ENCODE measurements at places on chromosomes 4 and X. TPM values are rescaled to one million over a fixed set of nuclear protein-coding genes. Genes with fewer than 3 reads are reported as not detected.

- DNase-seq, result no peak
These were observed 31.6 kb downstream of the TMEM31 start for GRCh38 chrX:103742339-103742738.

DNA sequence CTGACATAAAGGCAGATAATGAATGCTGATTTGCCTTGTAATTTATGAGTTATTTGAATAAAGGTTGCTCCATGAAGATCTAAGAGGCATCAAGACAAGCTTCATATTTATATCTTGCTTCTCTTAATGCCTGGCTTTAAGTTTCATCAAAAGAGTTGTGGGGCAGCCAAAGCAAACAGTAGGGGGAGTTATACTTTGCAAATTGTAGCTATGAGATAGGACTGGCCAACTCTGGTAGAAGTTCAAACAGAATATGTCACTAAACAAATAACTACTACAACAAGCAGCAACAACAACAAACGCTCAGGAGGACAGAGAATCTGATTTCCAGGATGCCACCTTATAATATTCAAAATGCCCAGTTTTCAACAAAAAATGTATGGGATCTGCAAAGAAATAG lies 69.1 kb upstream of the PLAC1 start:
- DNase-seq, result no peak

DNA sequence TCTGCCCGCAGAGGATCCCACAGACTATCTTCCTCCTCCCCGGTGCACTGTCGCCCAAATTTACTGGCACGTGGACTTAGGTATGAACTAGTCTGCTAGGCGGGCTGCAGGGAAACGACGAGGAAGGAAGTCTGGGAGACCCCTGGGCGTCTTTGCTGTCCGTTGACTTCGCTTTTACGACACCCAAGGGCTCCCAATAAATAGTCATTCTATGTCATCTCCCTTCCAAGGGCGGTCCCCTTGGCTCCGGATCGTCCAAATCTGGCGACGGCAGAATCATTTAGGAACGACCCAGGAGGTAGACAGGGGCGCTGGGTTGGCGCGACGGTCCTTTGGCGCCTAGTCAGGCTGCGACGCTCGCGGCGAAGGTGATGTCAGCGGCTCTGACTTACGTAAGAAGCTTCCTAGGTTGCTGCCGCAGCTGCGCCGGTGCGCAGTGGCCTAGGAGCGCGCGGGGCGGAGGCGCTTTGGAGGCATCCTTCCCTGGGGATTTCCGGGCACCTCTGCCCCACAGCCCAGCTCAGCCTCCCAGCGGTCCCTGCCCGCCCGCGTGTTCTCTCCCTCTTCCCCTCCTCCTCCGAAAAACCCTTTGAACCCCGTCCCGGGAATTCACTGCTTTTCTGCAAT lies 2.2 kb downstream of the NHS start:
- DNase-seq, result peak; percentile 44

DNA sequence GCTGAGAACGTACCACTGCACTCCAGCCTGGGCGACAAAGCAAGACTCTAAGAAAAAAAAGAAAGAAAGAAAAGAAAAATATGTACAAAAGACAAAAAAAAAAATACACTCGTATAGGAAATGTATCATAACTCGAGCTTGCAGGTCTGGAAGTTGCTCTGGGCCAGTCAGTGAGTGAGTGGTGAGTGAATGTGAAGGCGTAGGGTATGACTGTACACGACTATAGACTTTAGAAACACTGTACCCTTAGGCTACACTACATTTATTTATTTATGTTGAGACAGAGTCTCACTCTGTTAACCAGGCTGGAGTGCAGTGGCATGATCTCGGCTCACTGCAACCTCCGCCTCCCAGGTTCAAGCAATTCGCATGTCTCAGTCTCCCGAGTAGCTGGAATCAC lies 29.4 kb downstream of the EVC2 start:
- no peak for DNase-seq

DNA sequence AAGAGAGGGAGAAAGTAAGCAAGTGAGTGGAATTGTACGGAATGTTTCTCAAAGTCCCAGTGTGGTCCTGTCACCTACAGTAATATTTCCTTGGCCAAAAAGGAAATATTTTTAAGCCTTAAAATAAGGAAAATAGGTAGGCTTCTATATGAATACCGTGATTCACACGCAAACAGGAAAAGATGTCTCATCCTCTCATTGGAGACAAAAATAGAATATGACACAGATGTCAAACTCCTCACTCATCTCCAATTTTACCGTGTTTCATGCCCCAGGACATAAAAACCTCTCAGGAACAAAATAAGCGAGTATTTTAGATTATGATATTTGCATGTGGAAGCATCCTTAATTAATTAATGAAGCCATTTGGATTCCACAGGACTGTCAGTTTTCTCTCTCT lies 1269.5 kb downstream of the RAPGEF2 start:
- DNase-seq, result no peak

- DNase-seq, result no peak
These were observed 9.6 kb downstream of the CTBP1 start for GRCh38 chr4:1239141-1239949.

DNA sequence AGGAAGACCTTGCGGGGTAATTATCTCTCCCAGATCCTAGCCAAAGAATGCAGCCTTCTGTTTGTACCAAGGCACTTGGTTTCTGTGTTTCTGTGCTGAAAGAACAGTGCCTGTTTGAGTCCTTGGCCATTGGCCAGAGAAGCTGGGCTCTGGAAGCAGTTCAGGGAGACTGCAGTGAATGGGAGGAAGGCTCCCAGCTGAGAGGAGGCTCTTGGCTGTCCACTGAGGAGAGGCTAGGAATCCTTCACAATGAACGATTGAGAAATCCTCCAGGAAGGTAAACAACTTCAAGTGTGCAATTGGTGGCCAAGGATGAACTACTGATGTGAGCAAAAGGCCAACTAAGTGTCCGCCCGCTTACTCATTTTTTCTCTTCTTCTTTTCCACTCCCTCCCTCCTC lies 61.3 kb downstream of the HS3ST1 start:
- DNase-seq, result peak; percentile 11

DNA sequence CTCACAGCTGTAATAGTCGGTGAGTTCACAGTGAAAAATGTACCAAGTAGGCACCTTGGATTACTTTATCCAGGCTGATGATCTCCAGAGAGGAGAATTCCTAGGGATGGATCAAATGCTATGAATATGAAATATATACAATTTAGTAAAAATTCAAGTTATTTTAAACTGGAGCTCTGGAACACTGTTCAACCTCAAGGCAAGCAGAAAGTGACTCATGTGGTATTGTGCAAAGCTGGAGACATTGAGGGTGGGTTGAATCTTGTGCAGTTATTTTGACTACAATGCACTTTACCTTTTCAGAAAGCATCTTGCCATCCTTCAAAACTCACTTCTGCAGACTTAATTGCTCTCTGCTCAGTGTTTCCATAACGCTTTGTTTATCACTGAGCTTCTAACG lies 43.4 kb downstream of the OSTC start:
- DNase-seq, result no peak

- DNase-seq, result no peak
These were observed 60.2 kb upstream of the HS3ST1 start for GRCh38 chr4:11488657-11489452.

- DNase-seq, result no peak
These were observed 168.3 kb upstream of the HS3ST1 start for GRCh38 chr4:11596989-11597388.

DNA sequence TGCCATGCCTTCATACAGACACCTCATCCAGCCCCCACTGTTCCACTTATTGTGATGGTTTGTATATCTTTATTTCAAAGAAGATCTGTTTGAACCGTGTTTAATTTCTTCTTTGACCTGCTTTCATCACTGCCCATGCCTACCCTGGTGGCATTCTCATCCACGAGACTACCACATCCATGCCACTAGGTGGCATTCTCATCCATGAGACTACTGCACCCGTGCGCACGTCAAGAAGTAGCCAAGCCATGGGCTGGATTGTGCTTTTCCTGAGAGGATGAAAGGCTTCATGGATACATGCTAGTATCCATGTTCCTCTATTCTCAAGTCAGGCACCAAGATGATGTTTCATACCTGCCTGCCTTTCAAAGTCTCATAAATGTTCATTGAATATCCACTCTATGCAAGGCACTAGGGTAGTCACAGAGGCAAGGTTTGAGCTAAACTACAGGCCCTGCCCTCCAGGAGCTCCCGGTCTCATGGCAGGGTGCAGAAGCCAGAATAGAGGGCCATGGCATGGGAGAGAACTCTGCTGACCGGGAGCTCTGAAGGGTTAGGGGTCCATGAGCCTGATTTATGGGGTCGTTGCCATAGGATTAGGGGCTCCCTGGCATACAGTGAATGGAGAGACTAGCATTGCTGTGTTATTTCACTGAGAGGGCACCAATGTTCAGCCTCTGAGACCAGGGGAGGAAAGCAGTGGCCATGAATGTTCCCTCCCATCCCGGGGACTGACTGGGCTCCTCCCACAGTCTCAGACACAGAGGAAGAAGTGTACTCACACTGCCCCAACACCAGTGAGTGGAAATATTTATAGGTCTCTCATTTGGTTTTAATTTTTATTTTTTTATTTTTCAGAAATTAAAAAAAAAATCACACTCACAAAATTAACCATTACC lies 24.8 kb upstream of the EOLA2 start:
- peak; percentile 69 for DNase-seq

GRCh38 chr4:47031751-47032404 lies 511 bp downstream of the GABRB1 start:
- no peak for DNase-seq

- DNase-seq, result no peak
These were observed 7.7 kb downstream of the S100P start for GRCh38 chr4:6701371-6701770.

Gene CXCL3
- total RNA-seq, result 0.53 TPM

Gene TASL
- not detected for total RNA-seq

Gene IGBP1
- 80.2 TPM for total RNA-seq

Gene ATP1B4
- total RNA-seq, result not detected

Data from H4 (cell line).